CD4-positive, CD25-positive, alpha-beta regulatory T cell (primary cell): ENCODE measurements at places on chromosomes 2 and 18. TPM values are rescaled to one million over a fixed set of nuclear protein-coding genes. Genes with fewer than 3 reads are reported as not detected.

Gene HRH4
- total RNA-seq, result 0.39 TPM

Gene UGT1A3
- not detected for total RNA-seq

Gene DCAF17
- 18.4 TPM for total RNA-seq

Gene MC5R
- not detected for total RNA-seq

Gene ABCG8
- total RNA-seq, result not detected

Gene MEIS1
- total RNA-seq, result 3.6 TPM

Gene NT5C1B
- not detected for total RNA-seq

Gene SERPINB7
- total RNA-seq, result not detected

Gene TMEM237
- 6.5 TPM for total RNA-seq

Gene NT5DC4
- not detected for total RNA-seq

Gene ARHGAP25
- 142 TPM for total RNA-seq

Gene NDC80
- 20.3 TPM for total RNA-seq

Gene HOXD13
- total RNA-seq, result not detected
